Muscle of back (tissue), 13 donors: ENCODE measurements at places on chromosomes 4 and X.

- DNase-seq = no peak
Measured at GRCh38 chr4:1898681-1899080, 27.5 kb downstream of the NSD2 start.

DNA sequence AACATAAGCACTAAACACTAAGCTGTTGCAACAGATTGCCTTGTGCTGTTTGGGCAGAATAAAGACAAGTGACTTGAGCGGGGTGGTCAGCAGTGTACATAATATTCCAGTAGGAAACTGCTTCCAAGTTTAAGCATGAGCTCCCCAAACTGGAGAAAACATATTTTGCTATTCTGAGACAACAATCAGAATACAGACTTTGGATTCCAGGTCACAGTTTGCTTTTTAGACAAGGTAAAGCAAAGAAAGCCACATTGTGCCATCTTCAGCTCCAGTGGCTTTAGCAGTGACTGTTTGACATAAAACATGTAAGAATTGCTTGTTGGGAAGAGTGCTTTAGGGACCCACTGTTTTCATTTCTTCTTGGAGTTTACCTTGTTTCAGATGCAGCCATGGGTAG is 136.0 kb downstream of the FNIP2 start:
- DNase-seq = no peak

GRCh38 chr4:2843941-2844584 is 419 bp downstream of the ADD1 start:
- peak; percentile 54 for DNase-seq

DNA sequence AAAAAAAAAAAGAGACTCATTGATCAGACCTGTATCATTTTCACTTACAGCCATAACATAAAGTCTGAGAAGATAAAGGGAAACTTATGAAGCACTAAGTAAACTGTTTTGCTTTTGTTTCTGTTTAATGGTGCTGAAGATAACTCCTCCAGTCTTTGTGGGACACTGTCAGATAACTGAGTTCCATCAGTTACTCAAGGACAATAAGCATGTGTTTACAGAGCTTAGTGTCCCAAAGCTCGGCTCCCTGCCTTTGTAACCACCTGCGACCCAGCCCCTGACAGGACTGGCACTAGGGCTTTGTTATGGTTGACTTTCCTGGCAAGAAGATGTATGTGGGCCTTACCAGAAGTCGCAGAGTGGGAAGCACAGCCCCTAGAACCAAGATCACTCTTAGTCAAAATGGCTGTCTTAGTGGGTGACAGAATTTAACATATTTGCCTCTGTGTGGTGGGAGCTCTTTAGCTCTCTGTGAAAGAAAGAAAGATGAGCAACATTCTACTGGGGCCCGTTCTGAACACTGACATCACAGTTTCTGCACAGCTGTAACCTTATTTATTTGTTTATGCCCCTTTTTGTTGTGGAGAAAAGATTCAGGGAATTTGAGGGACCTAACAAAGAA is 68.1 kb downstream of the FNIP2 start:
- DNase-seq = no peak

GRCh38 chr4:52091801-52092200 is 40.7 kb downstream of the SPATA18 start:
- DNase-seq = no peak

DNA sequence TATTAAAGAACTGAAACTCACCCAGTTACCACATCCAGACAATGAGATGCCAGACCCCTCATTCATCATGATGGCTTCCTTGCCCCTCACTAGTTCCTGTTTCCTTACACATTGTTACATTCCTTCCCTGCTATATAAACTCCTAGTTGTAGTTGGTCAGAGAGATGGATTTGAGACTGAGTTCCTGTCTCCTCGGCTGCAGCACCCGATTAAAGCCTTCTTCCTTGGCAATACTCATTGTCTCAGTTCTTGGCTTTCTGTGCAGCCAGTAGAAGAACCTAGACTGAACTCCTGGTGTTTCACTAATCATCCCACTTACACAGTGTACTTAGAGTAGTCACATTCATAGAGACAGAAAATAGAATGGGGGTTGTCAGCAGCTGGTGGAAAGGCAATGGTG is 324.7 kb downstream of the TRIML1 start:
- DNase-seq = no peak

GRCh38 chr4:184553891-184554290 is 79.5 kb upstream of the IRF2 start:
- DNase-seq = no peak

- DNase-seq = no peak
Measured at GRCh38 chr4:17301869-17302268, 210.0 kb downstream of the QDPR start.

DNA sequence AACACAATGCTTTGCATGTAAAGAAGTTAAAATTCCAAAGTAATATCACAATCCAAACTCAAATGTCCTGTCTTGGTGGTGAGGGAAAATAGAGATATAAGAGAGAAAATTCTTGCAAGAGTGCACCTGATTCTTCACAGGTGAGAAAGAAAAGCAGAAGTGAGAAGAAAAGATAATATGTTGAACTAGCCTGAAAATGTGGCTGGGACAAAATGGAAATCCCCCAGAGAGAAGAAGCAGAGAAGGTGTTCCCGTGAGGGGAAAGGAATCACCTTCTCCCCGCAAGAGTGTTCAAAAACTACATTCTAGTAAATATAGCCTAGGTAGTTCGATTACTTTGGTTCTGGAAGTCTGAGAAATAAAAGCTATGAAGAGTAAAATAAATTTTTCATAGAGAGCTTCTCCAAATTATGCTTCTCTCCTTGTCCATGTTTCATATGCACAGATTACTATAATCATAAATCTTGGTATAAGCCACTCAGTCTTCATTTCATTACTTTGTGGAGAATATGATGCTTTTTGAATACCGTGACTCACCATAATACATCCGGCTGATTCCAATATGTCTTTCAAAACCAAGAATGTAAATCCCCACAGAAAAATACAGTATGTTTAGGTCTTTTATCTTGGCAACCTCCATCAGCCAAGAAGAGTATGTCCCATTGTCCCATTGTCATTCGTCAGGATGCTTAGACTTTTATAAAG is 63.1 kb downstream of the COX18 start:
- no peak for DNase-seq

DNA sequence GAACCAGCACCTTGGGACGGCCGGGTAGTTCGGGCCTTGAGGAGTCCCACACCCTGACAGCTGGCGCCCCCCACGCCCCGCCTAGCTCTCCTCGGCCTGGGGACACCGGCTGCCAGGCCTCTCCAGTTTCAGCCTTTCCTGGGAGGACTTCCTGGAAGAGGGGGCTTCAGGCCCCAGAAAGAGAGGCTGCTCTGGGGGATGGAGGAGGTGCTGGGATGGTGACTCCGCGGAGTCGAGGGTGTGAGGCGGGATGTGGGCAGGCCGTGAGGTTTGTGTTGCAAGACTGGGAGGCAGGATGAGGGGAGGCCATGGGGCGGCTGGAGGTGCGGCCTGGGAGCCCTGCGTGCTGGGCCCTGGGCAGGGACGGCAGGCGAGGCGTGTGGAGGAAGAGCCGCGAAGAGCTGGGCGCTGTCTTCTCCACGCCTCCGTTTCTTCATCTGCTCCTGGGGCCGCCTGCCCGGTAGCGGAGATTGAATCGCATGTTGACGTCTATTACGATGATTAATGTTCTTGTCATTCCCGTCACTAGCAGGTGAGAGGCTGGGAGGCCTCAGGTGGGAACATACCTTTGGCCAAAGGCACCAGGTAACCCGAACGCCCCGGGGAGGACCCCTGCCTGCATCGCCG is 918 bp upstream of the FGFRL1 start:
- no peak for DNase-seq

DNA sequence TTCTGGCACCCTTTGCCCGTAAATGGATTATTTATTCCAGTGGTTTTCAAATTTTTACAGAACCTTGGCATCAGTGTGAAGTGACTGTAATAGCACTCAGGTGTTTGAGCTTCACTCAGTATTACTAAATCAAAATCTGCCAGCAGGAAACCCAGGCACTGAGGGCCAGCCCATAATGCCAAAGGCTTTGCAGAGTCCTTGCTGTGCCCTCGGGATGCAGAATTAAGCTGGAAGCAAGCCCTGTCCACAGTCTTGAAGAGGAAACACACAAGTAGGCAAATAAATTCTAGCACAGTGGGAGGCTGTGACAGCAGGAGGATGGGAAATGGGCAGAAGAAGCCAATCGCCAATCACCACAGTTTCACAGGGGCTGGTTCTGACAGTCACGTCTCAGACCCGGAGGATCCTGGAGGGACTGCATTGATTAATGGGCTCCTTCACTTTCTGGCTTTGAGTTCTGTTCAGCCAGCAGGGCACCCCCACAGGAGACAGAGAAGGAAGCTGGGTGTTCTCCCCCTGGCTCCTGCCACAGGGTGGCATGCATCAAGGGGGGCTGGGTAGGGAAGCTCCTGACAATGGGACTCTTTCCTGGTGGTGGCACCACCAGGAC is 138.8 kb downstream of the MTNR1A start:
- DNase-seq = no peak

GRCh38 chr4:186191200-186192065 is at the start of gene CYP4V2:
Gene CYP4V2 (plus strand): TSS chr4:186191567. CDS start chr4:186191824, 257 bp downstream.
- peak; percentile 90 for DNase-seq

- DNase-seq = no peak
Measured at GRCh38 chr4:24809815-24810405, 14.5 kb downstream of the SOD3 start.

GRCh38 chrX:34503119-34503518 is 154.0 kb downstream of the TMEM47 start:
- DNase-seq = no peak

DNA sequence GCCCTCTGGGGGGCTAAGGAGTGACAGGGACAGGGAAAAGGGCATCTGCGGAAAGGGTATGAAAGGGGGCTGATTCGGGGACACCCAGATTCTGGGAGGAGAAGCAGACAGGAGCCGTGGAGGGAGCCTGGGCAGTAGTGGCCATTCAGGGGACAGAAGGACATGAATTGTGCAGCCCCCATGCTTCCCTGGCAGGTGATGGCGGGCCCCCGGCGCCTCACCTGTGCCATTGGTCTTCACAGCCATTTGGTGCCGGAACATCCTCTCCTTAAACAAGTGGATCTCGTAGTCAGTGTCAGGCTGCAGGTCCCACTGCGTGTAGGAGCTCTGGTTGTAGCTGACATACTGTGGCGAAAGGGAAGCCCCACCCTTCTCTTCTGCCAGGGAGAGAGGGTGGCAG is 21.9 kb downstream of the L1CAM start:
- no peak for DNase-seq

DNA sequence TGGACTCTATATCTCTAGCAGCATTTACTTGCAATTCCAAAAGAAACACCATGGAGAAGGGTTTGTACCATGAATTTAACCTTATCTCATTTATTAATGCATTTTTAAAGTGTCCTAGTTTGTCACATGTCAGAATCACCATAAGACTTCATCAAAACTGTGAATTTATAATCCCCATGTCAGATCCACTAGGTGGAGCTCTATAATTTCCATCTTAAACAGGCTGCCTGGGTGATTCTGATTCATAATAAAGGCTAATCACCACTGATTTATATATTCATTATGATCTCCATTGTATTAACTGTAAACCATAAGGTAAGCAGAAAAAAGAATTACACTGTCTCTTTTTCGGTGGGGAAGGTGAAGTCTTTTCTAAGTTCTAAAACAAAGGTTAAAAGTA is 4.0 kb downstream of the TCEAL2 start:
- DNase-seq = no peak

DNA sequence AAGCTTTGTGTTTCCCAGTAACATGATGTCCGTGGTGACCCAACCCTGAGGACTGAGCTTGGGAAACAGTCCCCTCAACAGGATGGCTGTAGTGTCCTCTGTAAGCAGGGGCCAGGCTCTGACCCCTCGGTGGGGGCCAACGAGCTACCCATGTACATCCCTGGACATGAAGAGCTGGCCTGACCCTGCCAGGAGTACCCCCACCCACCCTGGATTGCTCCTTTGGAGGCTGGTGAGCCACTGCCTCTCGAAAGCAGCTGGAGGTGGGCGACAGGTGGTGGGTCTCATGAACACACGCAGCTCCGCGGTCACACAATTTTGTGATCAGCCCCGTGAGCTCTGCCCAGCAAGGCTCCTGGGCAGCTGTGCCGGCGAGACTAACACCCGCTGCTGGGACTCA is 33.5 kb downstream of the NSG1 start:
- no peak for DNase-seq

DNA sequence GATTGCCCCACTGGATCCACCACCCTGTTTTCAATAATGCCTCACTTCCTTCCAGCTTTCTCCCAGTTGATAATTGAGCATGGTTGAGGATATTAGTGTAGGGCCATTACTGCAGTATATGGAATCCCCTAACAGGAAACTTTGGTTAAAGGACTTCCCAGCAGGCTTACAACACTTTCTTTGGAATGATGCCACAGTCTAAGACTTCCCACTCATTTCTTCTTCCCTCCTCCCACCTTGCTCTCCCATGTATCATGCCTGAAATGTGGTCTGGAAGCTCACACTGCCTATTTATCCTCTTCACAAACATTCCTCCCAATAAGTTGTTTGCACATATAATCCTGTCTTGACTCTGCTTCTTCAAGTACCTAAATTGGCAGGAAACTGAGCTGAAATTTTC is 863.3 kb downstream of the CENPC start:
- DNase-seq = no peak

GRCh38 chr4:113243312-113243711 is 193.9 kb downstream of the ANK2 start:
- no peak for DNase-seq

DNA sequence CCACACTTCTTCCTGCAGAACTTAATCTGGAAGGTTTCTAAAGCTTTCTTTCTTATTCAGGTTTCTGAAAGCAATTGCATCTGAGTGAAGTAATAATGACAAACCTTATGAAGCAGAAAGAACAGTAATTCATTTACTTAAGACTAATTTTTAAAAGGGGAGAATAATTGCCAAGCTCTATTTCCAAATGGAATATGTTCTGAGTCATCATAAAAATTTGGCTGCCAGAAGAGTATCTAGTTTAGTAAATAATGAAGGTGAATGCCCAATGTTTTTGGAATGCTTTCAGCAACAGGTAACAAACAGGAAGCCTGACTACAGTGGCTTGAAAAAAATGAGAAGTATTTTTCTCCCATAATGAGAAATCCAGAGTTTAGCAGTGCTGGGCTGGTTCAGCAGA is 227.3 kb upstream of the TET2 start:
- DNase-seq = no peak

DNA sequence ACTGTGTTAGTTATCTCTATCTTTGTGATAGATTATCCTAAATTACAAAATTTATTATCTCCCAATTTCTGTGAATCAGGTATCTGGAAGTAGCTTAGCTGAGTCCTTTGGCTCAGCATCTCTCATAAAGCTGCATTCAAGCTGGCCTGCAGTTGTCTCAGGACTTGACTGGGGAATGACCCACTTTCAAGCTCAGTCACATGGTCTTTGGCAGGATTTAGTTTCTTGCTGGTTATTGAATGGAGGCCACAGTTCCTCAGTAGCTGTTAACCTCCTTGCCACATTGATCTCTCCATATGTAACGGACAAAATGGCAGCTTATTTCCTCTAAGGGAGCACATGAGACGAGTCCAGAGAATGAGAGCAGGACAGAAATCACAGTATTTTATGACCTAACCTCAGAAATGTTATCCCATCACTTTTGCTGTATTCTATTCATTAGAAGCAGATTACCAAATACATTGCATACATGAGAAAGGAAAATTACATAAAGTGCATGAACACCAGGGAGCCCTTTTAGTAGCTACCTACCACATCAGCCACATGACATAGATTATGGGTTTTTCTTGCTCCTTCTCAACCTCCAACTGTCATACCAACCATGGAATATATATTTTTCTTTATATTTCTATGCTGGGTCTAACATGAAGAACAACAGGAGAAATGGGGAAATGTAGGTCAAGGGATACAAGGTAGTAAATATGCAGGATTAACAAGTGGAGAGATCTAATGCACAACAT is 730.1 kb downstream of the CCSER1 start:
- no peak for DNase-seq

- no peak for DNase-seq
Measured at GRCh38 chrX:28628120-28628519, 40.9 kb downstream of the IL1RAPL1 start.

GRCh38 chr4:107719207-107719921 is 670 bp downstream of the PAPSS1 start:
- no peak for DNase-seq
